ENCODE measurements at places on chromosomes 4 and X.

DNA sequence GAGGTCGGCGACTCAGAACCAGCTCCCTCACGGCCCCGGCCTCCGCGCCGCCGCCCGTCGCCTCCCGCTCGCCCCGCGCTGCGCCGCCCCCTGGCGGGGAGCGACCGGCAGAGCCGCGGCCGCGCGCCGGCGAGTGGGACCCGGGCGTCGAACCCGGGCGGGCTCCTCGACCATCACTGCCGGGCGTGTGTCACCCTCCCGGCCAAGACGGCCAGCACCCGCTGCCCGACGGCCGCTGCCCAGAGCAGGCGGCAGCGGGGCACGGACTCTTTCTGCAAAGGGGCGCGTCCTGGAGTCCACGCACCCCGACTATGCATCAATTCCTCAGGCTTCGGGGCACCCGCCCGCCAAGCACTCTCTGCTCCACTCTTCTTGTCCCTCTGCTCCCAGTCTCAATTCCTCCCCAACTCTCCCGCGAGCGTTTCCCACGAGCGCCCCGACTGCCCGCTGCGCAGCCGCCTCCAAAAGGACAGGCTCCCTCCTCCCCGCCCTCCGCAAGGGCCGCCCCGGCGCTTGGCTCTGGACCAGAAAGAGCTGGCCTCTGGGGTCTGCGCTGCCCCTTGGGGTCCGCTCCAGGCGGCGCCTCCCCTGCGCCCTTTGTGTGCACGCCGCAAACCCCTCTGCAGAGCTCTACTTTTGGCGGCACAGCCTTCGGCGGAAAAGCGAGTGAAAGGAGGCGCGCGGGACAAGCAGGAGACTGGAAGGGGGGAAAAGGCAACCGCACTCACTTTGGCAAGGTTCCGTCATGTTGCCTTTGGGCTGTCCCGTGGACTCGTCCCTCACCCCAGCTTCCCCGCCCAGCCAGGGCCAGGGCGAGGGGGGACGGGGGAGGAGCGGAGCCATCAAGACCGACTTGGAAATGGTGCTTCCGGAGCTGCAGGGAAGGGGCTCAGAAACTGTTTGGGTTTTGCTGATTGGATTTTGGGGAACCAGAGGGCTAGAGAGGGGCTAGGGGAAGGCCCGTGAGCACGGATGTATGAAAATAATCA is 1.0 kb downstream of the PDE5A start:
- peak; percentile 65 for DNase-seq

- DNase-seq, result no peak
These were observed 57.1 kb upstream of the EFHC2 start for GRCh38 chrX:44400588-44400987.

- no peak for DNase-seq
These were observed 844.5 kb downstream of the RPA4 start for GRCh38 chrX:97728215-97728614.

- DNase-seq, result peak; percentile 25
These were observed 763 bp downstream of the PYURF start for GRCh38 chr4:88522702-88523324.

- DNase-seq, result no peak
These were observed 182.6 kb downstream of the GABRB1 start for GRCh38 chr4:47213971-47214370.

DNA sequence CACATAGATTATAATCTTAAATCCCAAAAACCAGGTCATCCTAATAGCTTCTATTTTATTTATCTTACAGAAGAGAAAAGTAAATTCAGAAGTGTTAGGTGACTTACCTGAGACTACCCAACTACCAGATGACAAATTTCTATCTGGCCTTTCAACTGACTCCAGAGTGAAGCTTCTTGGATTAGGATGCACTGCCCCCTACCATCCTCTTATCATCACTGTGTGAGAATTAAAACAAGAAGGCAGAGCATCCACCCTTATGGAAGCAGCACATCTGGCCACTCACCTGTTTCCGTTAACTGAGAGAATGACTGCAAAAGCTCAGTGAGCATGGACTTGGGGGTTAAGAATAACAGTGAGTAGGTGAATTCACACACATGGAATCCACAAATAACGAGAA is 502.6 kb upstream of the TECRL start:
- DNase-seq, result no peak

- DNase-seq, result peak; percentile 97
These were observed at the start of gene NUP54 for GRCh38 chr4:76148142-76148865. NUP54 (minus strand) TSS chr4:76148397; CDS start chr4:76148374, 23 bp downstream.

DNA sequence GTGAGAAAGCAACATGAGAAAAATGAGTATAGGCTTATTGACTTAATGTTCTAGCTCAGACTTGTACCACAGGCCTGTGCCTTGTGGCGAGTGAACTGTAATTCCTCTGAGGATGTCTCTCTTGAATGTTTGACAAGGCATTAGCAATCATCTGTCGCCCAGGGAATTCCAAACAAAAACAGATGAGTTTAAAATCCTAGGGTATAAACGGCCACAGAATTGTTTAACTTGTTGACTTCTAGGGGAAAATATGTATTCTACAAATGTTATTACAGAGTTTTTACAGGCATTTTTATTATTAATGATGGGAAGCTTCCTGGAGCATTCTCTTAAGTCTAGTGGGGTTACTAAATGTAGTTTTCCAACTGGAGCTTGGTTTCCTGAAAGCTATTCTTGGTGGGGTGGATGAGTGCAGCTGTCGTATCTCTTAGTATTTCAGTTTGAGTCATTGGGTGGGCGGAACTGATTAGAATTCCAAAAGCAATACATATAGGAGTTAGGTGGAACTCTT is 40.6 kb downstream of the ARHGAP10 start:
- no peak for DNase-seq

DNA sequence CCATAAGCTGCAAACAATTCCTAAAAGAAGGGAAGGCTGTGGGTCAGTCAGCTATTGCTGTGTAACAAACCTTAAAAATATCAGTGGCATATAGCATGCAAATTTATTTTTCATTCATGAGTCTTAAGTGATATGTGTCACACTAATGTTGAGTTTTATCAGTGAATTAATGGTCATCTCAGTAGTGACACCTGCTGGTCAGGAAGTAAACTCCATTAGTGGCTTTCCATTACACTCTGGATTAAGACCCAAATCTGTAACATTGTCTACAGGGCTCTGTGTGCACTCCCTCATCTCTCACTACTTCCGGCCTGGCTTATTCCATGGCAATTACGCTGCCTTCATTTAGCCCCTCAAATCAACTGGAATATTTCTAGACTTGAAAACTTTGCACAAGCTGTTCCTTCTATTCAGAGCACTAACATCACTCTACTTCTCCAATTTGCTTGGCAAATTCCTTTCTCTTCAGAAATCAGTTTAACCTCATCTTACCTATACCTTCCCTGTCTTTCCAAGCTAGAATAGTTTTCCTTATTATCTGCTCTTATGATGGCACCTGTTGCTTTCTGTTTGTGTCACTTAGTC is 217.3 kb upstream of the TAPT1 start:
- peak; percentile 7 for DNase-seq

GRCh38 chr4:110085131-110085530 is 113.3 kb downstream of the ELOVL6 start:
- DNase-seq, result no peak

GRCh38 chr4:43456383-43456782 is 563.9 kb downstream of the GRXCR1 start:
- no peak for DNase-seq

- no peak for DNase-seq
These were observed 158.7 kb upstream of the RBPJ start for GRCh38 chr4:26162101-26162500.

GRCh38 chrX:132692526-132692925 is 203.7 kb upstream of the MBNL3 start:
- no peak for DNase-seq

DNA sequence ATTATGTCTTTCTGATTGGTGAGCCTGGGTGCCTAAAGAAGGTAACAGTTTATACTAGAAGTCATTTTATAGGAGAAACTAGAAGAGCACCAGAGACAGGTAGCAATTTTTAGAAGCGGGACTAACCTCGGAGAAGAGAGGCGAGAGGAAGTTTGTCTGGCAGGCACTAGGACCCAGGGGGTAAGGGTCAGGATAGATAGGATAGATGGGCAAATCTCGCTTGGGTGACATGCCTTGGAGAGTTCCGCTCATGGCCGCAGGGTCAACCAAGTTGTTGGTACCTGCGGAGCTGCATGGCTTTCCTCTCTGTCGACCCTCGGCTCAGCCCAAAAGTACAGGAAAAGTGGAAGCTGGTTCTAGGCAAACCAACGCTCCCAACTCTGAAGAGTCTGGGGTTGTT is 11.3 kb downstream of the PI4K2B start:
- no peak for DNase-seq

DNA sequence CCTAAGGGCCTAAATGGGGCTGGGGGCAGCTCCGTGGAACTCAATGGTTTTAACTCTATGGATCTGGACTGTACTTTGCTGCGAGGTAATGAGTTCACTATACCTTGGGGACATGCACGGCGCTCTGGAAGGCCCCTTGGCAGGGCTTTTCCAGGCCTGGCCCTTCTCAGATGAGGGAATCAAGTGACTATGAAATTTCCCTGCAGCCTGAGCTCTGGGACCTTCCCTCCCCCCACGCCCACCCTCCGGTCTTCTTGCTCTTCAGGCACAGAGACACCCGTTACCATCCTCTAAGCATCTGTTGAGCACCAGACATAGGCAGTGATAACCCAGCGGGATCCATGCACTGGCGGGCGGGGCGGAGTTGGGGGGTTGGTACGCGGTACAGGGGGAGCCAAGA is 109.2 kb downstream of the PSAPL1 start:
- no peak for DNase-seq

DNA sequence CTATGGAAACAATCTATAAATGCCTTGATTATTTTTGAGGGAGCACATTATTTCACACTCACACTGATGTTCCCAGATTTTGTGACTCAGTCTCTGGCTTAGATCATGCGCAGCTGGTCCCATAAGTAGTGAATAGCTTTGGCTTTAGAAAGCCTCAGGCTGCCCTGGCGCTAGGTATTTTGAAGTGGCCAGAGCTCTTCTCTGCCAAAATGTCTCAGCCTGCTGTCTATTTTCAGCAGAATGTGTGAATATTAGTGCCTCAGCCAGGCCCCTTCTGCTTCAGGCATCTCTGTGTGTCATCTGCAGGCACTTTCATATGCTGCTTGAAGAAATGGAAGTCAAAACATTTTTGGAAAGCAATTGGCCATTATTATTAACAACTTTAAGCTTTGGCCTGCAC is 931.0 kb upstream of the INTU start:
- DNase-seq, result no peak

DNA sequence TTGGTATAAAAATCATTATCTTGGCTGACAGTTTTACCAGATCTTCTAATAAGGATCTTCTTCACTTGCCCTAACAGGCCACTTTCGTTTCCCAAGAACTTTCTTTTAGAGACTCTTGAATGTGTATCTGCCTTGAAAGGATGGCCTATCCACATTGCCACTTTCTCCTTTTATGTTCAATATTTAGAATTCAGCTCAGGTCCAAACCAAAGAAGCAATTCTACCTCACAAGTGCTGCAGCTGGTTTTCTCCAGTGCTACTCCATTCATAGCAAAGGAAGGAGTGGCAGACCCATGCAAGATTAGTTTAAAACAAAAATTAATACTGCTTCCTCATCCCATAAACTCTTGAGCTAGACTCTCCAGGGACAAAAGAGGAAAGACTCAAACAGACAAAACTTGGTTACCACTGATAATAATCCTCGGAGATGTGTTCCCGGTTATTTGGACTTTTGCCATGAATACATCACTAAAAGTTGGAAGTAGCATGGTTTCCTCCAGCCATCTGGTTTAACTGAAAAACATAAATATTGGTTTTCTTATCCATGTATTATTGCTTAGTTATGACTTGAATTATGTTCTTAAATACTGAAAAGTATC is 401.8 kb downstream of the PABPC4L start:
- no peak for DNase-seq

GRCh38 chrX:34918091-34918736 is 24.4 kb upstream of the FAM47B start:
- DNase-seq, result no peak

DNA sequence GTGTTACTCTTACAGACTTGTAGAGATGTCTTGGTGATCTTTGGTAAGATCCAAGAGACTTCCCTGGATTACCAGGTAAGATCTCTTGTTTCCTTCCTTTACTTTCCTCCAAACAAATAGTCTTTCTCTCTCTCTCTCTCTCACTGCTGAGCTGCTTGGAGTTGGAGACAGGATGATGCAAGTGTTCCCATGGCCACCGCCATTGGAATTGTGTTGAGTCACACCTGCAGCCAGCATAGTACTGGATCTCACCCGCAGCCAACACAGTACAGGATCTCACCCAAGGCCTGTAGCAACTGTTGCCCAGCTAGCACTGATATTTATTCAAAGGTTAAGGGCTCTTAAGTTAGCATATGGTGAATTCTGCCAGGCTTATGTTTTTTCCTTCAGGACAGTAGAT is 1080.9 kb downstream of the FAT4 start:
- DNase-seq, result no peak

- no peak for DNase-seq
These were observed 137.3 kb downstream of the CPEB2 start for GRCh38 chr4:15139599-15139998.

GRCh38 chr4:83830138-83830888 is 294.4 kb downstream of the GPAT3 start:
- no peak for DNase-seq

DNA sequence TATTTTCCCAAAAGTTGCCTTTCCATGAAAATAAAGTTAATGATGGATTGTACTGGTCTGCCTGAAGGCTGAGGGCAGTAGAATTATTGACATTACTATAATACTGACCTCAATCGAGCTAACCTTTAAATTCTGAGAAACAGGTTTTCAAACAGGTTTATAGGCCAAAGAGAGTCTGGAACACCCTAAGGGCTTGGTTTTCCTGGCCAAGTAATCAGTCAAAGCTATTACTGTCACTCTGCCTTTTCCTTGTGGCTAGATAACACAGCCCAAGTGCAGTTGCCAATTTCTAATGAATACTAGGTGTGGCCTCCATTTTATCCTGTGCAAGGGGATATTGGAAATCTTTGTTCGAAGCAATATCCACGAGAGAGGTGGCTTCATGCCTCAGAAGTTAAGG is 75.2 kb downstream of the INTS12 start:
- DNase-seq, result no peak

GRCh38 chrX:130645955-130646583 is 244.3 kb downstream of the RBMX2 start:
- no peak for DNase-seq
